ENCODE measurements at places on chromosomes 11 and 22.

- no peaks in the 10 kb centered on the region for H3K36me3 ChIP-seq
- no peaks in the 10 kb centered on the region for H3K4me1 ChIP-seq
- H3K4me3 ChIP-seq = no peak overlapping the region
- no peak overlapping the region for H3K27ac ChIP-seq
- DNase-seq = no peak
These were observed 1.2 kb downstream of the ACRV1 start for GRCh38 chr11:125679397-125679796.

DNA sequence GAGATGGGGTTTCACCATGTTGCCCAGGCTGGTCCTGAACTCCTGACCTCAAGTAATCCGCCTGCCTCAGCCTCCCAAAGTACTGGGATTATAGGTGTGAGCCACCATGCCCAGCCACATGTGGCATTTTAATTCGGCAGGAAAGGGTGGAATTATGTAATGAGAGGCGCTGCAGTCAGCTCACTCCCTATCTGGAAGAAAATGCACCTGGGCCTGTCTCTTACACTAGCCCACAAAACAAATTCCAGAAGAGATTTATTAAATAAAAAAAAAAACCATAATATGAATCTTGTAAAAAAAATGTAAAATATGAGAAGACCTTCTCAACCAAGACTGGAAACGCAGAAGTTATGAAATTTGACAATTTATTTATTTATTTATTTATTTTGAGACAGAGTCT lies 8.2 kb upstream of the KAT5 start:
- H3K36me3 ChIP-seq = no peaks in the 10 kb centered on the region
- H3K27ac ChIP-seq = no peak overlapping the region
- no peak overlapping the region for H3K4me3 ChIP-seq

GRCh38 chr22:22487869-22488597 lies 20.5 kb downstream of the ZNF280B start:
- DNase-seq = no peak
- H3K27ac ChIP-seq = no peak overlapping the region
- H3K27me3 ChIP-seq = no peaks in the 10 kb centered on the region
- no peaks in the 10 kb centered on the region for H3K4me1 ChIP-seq
- no peaks in the 10 kb centered on the region for H3K36me3 ChIP-seq

DNA sequence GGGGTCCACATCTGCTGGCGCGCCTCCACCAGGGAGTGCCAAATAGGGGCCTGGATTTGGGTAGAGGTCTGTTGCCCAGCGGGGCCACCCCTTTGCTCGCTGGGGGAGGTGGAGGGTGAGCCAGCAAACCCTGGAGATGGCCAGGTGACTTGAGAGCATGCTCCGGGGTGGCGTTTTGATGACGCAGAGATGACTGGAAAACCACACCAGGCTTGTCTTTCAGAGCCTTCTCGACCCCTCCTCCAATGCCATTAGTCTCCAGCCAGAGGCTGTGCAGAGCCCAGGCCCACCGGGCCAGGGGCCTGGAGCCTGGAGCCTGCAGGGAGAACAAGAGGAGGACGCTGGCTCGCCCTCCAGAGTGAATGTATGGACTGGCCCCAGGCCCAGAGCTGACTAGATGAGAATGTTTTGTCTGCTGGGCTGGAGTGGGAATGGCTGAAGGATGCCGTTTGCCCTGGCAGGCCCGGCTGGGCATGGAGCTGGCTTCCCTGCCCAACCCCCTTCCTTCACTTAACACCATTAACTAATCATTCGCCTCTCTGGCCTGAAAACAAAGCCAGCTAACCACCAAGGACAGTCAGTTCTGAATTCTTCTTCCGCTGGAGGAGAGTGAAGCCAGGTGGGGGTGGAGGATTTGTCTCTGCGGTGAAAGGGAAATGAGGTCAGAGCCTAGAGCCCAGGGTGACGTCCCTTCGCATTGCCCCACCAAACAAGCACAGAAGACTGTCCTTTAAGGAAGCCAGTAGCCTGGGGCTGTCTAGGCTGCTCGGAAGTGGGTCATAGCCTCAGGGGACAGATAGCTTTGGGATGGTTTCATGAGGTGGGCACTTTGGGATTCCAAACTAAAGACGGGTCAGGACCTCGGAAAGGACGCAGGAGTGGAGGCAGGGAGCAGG lies 1.6 kb upstream of the MCAM start:
- peaks cover 56% of the 10 kb centered on the region for H3K4me1 ChIP-seq
- peak overlapping the region; percentile 94 for H3K27ac ChIP-seq
- peaks cover 10% of the 10 kb centered on the region for H3K36me3 ChIP-seq
- peak; percentile 85 for DNase-seq
- H3K4me3 ChIP-seq = no peak overlapping the region

DNA sequence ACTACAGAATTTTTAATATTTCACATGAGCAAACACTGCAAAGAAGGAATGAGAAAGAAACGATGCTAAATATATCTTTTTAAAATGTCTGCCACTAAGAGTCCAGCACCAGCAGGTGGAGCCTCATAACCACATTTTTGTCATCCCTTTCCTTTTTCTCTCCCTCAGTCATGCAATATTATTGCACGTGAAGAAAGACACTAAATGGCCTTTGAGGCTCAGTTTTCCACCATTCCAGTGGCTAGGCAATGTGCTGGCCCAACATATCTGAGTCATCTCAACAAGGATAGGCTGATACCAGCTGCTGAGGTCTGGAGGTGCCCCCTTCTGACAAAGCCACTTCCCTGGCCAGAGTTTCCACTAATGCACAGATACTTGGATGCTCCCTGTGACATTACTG lies 1.8 kb downstream of the ALKBH8 start:
- peaks cover 26% of the 10 kb centered on the region for H3K4me1 ChIP-seq
- DNase-seq = no peak
- no peak overlapping the region for H3K27ac ChIP-seq
- no peaks in the 10 kb centered on the region for H3K27me3 ChIP-seq
- H3K4me3 ChIP-seq = no peak overlapping the region
- peaks cover 21% of the 10 kb centered on the region for H3K36me3 ChIP-seq

DNA sequence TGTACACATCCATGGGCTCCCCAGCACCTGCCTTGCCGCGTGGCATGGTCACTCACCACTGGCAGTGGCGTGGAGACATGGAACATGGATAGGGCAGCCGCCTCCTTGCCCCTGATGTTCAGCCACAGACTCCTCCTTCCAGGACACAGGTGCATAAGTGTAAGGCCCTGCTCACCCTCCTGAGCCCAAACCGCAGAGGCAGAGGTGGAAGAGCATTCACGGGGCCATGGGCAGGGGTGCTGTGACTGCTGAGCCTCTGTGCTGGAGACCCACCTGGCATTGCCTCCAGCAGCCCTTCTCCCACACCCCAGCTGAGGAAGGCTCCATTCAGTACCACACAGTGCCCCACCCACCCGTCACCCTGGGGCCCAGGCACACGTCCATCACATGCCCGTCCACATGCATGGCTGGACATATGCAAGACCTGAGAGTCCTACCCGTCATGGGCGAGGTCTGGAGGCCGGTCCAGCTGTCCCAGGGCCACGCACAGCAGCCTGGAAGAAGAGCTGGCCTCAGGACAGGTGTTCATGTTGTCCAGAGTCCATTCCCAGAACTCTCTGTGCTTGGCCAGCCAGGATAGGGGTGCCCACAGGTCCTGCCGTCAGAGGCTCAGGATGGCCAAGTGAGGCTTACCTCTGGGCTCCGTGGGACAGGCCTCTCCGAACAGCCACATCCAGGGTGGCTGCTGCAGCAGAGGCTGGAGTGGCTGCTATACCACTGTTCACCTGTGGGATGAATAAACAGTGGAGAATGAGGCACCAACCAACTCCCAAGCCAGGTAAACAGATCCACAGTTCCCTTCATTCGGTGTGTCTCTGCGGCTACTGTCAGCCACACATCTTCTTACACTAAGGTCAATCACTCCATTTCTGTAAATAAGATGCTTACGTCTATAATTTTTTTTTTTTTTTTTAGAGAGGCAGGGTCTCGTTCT lies 1.7 kb upstream of the TUBGCP6 start:
- H3K4me1 ChIP-seq = peaks cover 59% of the 10 kb centered on the region
- H3K4me3 ChIP-seq = peak overlapping the region; percentile 96
- no peak for DNase-seq
- H3K36me3 ChIP-seq = peaks cover 18% of the 10 kb centered on the region
- H3K27me3 ChIP-seq = no peaks in the 10 kb centered on the region
- H3K27ac ChIP-seq = no peak overlapping the region

- H3K36me3 ChIP-seq = no peaks in the 10 kb centered on the region
- peak overlapping the region; percentile 79 for H3K27ac ChIP-seq
- DNase-seq = no peak
- H3K4me1 ChIP-seq = peaks cover 7% of the 10 kb centered on the region
- H3K4me3 ChIP-seq = no peak overlapping the region
These were observed 35.1 kb upstream of the SMTN start for GRCh38 chr22:31045900-31046538.

- no peaks in the 10 kb centered on the region for H3K27me3 ChIP-seq
- H3K4me1 ChIP-seq = no peaks in the 10 kb centered on the region
- no peak overlapping the region for H3K27ac ChIP-seq
- no peak for DNase-seq
These were observed 32.8 kb downstream of the MYEOV start for GRCh38 chr11:69326622-69327219.

GRCh38 chr11:117239295-117239694 lies 6.8 kb downstream of the RNF214 start:
- no peaks in the 10 kb centered on the region for H3K27me3 ChIP-seq
- H3K4me3 ChIP-seq = no peak overlapping the region
- H3K4me1 ChIP-seq = peaks cover 2% of the 10 kb centered on the region
- H3K36me3 ChIP-seq = peaks cover 28% of the 10 kb centered on the region
- no peak for DNase-seq

- no peaks in the 10 kb centered on the region for H3K36me3 ChIP-seq
- DNase-seq = peak; percentile 80
- peak overlapping the region; percentile 73 for H3K4me3 ChIP-seq
- peak overlapping the region; percentile 80 for H3K27ac ChIP-seq
These were observed 649 bp downstream of the PRRG4 start for GRCh38 chr11:32830413-32830738.

DNA sequence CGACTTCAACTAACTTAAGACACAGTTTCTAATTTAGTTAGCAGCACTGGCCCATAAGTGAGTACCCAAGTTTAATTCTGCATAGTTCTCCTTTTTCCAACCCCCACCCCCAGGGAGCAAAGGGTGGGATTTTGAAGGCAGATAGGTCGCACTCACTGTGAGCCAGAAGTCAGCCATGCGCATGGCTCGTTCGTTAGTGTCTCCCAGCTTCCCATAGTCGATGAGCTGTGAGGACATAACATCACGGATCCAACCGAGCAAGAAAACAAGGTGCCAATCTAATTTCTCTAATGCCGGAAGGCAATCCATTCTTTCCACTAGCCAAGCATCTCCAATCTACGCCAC lies 577 bp downstream of the MRPL17 start:
- H3K4me3 ChIP-seq = peak overlapping the region; percentile 90
- no peaks in the 10 kb centered on the region for H3K27me3 ChIP-seq
- H3K36me3 ChIP-seq = peaks cover 16% of the 10 kb centered on the region
- H3K27ac ChIP-seq = peak overlapping the region; percentile 91

- H3K4me3 ChIP-seq = no peak overlapping the region
- H3K27me3 ChIP-seq = no peaks in the 10 kb centered on the region
- H3K27ac ChIP-seq = no peak overlapping the region
- DNase-seq = no peak
- peaks cover 12% of the 10 kb centered on the region for H3K4me1 ChIP-seq
- no peaks in the 10 kb centered on the region for H3K36me3 ChIP-seq
These were observed 36.8 kb upstream of the TP53I11 start for GRCh38 chr11:44987506-44987905.

DNA sequence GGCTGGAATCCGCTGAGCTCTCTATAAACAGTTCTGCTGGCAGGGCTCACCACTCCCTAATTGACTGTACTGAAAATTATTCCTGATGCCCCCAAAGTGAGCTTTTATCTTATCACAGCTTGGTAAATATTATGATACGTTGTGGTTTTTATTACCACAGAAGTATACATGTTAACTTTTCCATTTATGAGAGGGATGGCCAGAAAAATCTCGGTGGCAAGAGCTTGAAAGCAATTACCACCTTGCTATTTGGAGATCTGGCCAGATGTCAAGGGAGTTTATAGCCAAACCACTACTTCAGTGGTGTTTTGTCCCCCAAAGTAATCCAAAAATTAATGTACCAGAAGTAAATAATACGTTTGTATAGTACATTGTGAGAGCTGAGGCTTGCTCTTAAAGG lies 75.4 kb upstream of the RCN1 start:
- no peaks in the 10 kb centered on the region for H3K27me3 ChIP-seq
- no peaks in the 10 kb centered on the region for H3K36me3 ChIP-seq
- H3K4me3 ChIP-seq = no peak overlapping the region
- H3K4me1 ChIP-seq = no peaks in the 10 kb centered on the region

- peak; percentile 58 for DNase-seq
- H3K27ac ChIP-seq = peak overlapping the region; percentile 68
- H3K4me3 ChIP-seq = peak overlapping the region; percentile 36
- H3K4me1 ChIP-seq = peaks cover 51% of the 10 kb centered on the region
- no peaks in the 10 kb centered on the region for H3K36me3 ChIP-seq
- no peaks in the 10 kb centered on the region for H3K27me3 ChIP-seq
These were observed 41.6 kb downstream of the AHNAK start for GRCh38 chr11:62505059-62505439.

- no peaks in the 10 kb centered on the region for H3K36me3 ChIP-seq
- H3K27me3 ChIP-seq = no peaks in the 10 kb centered on the region
- no peaks in the 10 kb centered on the region for H3K4me1 ChIP-seq
- no peak overlapping the region for H3K27ac ChIP-seq
- DNase-seq = peak; percentile 43
These were observed 945.5 kb downstream of the OPCML start for GRCh38 chr11:132586801-132587200.

DNA sequence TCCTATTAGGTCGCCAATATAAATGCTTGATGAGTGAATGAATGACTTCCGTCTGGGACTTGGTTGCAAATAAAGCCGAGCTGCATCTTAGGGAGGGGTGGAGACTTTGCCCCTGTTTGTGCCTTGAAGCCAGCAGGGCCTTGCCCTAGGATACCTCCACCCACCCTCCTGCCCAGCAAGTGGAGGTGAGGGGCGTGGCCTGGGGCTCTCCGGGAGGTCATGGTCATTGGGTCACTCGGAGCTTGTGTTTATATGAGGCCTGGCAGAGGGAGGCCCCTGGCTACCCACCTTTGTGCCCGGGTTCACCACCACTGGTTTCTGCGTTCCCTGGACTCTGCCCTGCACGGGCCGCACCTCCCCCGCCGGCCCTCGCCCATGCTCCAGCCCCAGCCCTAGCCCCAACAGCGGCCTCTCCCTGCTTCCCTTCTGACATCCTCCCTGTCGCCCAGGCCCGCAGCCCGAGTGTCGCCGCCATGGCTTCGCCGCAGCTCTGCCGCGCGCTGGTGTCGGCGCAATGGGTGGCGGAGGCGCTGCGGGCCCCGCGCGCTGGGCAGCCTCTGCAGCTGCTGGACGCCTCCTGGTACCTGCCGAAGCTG lies 4.3 kb downstream of the MPST start:
- peaks cover 50% of the 10 kb centered on the region for H3K36me3 ChIP-seq
- no peaks in the 10 kb centered on the region for H3K27me3 ChIP-seq
- no peak overlapping the region for H3K27ac ChIP-seq
- DNase-seq = peak; percentile 69
- H3K4me3 ChIP-seq = no peak overlapping the region

GRCh38 chr11:79021601-79022000 lies 419.2 kb downstream of the TENM4 start:
- H3K27me3 ChIP-seq = no peaks in the 10 kb centered on the region
- H3K27ac ChIP-seq = no peak overlapping the region
- no peak overlapping the region for H3K4me3 ChIP-seq
- no peaks in the 10 kb centered on the region for H3K4me1 ChIP-seq
